ENCODE measurements at places on chromosomes 1 and 21.

- no peak for DNase-seq
Measured at GRCh38 chr1:182674346-182675246, 9.8 kb downstream of the RGS8 start.

- no peak for DNase-seq
Measured at GRCh38 chr1:117346206-117346928, 20.9 kb upstream of the MAN1A2 start.

DNA sequence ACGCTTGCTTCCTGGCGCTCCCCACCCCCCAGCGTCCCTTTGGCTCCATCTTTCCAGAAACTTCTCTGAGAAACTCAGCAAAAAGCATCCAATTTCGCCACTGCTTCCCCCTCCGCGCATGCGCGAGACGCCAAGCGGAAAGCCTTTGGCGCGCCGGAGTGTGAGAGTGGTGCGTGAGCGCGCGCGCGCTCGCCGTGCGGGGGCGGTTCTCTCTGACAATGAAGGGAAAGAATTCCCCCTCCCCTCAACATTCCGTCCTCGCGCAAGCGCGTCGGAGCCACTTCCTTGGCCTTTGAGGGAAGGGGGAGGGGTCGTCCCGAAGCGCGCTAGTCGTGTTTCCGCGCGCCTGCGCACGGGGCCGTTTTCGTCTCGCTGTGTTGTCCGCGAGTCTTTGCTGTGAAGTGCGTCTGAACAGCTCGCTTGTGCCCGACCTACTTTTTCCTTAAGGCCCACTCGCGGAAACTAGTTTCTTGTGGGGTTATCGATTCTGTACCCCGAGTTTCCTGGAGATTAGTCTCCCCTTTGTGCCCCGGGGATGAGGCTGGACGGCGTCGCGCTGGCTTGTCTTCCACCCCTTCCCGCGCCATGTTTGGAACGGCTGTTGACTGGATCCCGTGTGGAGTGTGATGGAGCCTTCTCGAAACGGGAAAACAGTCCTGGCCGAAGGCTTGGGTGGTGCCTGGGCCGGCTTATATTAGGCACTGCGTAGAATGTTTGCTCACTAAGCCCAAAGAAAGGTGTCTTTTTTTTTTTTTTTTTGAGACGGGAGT, 11.6 kb upstream of the SPEN start:
- DNase-seq, result peak; percentile 99

DNA sequence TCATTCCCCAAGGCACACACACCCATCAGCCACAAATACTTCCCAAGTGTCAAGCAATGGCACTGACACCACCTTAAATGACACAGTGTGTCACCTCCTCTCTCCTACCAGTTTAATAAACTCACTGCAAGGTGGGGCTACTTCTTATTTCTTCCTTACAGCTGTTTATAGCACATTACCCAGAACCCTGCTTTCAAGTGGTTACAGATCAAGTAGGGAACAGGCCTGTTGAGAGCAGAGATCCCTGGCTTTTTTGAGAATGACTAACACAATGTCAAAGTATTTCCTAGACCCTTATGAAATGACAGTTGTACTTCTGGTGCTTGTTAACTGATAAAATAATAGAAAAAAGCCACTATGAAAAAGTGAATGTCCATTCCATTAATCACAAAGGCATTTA, 19.8 kb downstream of the ZBTB17 start:
- DNase-seq, result no peak

DNA sequence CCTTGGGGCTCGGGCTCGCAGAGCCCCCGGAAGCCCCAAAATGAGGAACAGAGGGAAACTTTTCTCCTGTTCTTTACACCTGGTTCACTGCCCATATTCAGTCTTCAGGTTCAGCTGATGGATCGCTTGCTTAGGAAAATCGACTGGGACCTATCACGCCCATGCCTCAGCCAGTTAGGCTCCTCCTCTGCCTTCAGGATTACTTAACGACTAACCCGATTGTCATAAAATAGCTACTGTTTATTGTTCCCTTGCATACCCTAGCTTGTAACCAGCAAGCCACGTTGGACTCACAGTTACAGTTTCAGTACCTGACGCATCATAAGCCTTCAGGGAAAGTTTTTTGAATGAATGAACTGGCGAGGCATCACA, 692 bp downstream of the TARDBP start:
- no peak for DNase-seq

DNA sequence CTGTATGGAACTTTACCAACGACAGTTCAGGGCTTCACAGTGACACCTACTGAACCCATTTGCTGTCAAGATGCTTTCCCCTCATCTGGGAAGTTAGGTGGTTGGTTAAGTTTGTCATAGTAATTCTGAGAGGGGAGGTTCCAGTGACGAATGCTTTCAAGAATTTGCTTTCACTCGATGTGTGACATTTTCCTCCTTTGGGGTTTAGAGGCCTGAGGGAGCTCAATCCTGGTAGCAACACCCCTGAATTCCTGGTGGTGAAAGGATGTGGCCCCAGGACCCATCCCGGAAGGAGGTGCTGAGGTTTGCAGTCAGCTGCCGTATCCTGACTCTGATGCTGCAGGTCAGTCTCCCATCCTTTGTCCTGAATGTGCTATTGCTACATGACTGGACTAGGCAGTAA, 2.8 kb downstream of the PIGV start:
- DNase-seq, result no peak

- DNase-seq, result peak; percentile 68
Measured at GRCh38 chr1:108016451-108016920, 51.5 kb upstream of the VAV3 start.

DNA sequence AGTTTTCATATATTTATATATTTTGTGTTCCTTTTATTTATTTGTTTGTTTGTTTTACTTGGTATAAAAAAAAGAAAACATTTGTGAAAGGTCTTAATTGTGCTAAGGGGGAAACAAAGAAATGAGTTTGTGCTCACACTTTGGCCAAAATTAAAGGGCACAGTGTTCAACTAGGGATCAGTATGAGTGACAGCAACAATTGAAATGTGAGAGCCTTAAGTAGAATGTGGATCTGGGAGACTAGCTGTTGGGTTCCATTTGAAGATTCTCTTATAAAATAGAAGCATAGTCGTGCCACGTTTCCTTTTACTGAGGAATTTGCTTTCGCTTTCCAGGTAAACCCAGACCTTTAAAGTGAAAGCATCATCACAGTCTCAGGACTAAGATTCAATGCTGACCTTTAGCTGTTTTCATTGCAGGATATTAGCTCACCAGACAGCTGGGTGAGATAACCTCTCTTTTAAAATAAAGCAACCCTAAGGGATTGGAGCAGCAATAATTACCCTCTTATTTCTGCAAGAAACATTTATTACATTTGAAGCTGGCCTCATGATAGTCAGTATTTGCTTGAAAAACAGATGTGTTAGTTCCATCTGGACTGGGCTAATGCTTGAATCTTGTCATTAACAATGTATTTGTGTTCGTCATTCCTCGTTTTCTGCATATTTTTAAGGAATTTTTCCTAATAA, 37.1 kb upstream of the CD55 start:
- no peak for DNase-seq

DNA sequence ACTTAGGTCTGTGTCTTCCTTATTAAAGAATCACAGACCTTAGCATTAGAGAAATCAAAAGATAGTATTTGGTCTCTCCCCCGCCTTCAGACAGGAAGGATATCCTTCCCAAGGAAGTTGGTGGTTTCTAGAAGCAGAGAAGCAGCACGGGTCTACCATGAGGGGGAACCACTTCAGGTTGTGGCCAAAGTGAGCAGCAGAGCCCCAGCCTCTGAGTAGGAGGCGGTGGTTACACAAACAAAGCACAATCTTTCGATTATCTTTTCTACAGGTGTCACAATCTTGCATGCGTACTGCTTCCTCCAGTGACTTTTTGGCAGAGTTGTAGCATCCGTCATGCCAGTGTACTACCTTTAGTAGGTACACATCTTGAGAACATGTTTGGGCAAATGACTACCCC, 8.8 kb downstream of the PGLYRP4 start:
- no peak for DNase-seq

- DNase-seq, result no peak
Measured at GRCh38 chr1:206794294-206794908, 22.1 kb upstream of the IL10 start.

- DNase-seq, result no peak
Measured at GRCh38 chr1:5936126-5936525, 56.1 kb downstream of the NPHP4 start.

- DNase-seq, result no peak
Measured at GRCh38 chr1:9421533-9421873, 117.8 kb upstream of the SLC25A33 start.

GRCh38 chr1:7928247-7928646, 12.4 kb downstream of the TNFRSF9 start:
- no peak for DNase-seq

GRCh38 chr1:109201123-109201703, 12.5 kb upstream of the SARS1 start:
- DNase-seq, result no peak

- no peak for DNase-seq
Measured at GRCh38 chr1:240190881-240191401, 99.3 kb downstream of the FMN2 start.

DNA sequence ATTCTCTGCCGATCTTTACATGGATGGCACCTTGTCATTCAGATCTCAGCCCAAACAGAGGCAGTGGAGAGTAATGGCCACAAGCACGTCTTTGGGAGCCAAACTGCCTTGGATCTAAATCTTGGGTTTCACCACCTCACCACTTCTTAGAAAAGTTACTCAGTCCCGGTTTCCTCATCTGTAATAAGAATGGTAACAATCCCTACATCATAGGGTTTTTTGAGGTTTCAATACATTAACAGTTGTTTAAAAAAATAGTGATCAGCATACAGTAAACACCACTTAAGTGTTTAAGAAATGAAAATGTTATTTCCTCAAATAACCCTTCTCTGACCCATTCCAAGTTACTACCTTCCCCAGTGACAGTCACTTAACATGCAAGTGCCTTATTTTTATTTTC, 38.5 kb upstream of the KCNA3 start:
- DNase-seq, result no peak

GRCh38 chr21:37936010-37936785, 19.9 kb upstream of the KCNJ6 start:
- no peak for DNase-seq

- DNase-seq, result no peak
Measured at GRCh38 chr1:223087291-223088255, 55.5 kb downstream of the TLR5 start.

- no peak for DNase-seq
Measured at GRCh38 chr1:26452459-26453183, 19.6 kb upstream of the HMGN2 start.

- no peak for DNase-seq
Measured at GRCh38 chr1:178451529-178451928, 45.2 kb downstream of the CLEC20A start.

DNA sequence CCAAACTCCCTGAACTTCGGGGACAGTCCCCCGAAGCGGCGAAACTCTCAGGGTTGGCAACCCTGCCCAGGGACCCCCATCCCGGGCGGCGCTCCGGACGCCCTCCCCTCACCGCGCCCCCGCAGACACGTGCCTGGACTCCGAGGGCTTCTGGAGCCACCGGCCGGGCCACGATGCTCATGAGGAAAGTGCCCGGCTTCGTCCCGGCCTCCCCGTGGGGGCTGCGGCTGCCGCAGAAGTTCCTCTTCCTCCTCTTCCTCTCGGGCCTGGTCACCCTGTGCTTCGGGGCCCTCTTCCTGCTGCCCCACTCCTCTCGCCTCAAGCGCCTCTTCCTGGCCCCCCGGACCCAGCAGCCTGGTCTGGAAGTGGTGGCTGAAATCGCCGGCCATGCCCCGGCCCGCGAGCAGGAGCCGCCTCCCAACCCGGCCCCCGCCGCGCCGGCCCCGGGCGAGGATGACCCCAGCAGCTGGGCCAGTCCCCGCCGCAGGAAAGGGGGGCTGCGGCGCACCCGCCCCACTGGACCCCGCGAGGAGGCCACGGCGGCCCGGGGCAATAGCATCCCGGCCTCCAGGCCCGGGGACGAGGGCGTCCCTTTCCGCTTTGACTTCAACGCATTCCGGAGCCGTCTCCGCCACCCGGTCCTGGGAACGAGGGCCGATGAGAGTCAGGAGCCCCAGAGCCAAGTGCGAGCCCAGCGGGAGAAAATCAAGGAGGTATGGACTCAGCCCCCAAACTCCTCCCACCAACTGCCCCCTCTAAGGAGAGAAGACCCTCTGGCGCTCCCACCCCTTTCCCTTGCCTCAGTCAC, 1.2 kb downstream of the MAN1C1 start:
- DNase-seq, result no peak

DNA sequence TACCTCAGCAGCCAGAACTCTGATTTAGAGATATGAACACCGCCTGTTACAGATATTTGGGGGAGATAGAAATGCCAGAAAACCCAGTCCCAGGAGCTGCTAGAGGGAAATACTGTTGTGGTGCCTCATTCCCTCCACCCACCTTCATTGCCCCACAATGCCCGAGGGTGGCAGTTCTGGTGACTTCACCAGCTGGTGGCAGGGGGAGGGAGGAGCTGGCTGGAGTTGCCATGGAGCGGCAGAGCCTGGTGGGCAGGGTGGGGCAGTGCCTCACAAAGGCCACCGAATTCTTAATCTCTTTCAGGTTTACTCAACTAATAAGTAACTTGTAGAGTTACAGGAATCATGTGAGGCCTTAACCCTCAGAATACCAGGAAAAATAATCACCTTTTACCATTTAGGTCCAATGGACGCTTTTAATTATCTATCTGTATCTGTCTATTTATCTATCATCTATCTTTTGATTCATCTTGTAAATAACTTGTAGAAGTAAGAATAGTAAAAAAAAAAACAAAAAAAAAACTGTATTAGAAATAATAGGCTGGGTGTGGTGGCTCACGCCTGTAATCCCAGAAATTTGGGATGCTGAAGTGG, 11.7 kb upstream of the S100A11 start:
- no peak for DNase-seq

DNA sequence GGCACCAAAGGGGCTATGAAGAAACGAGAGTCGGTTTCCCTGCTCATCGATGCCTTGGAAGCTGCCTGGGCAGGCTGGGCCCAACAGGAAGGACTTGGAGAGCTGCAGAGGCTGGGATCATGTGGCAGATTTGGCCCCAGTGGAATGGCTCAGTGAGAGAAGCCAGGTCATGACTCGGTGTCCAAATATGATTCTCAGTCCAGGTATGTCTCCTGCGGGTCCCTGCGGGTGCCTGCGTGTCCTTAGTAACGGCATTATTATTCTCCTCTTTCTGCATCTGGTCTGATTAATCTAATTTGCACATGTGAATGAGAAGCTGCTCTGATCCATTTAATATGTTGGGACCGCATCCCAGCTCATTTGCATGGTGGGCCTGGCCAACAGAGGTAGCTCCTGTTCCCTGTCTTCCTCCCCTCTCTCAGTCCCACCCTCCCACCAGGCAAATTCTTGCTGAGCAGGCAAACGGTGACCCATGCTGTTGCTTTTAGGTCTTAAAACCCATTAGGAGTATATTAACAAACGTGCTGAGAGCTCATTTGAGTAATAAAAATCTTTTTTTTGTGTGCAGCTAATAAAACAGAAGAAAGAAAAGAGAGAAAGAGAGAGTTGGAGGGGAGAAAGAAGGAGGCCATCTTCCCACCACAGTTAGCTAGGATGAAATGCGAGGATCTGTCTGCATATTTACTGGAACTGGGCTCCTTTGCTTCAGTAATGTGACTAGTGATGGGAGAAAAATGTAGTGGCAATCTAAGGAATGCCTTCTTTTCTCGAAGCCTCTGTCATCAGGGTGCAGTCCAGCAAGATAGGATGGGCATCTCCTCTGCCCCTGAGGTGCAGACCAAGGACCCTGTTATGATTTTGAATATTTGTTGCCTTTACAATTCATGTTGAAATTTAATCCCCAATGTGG, 133.5 kb downstream of the HMGB4 start:
- no peak for DNase-seq

GRCh38 chr1:200028586-200029034, 1.1 kb downstream of the NR5A2 start:
- DNase-seq, result no peak

- no peak for DNase-seq
Measured at GRCh38 chr1:147756341-147756740, 4.1 kb downstream of the GJA5 start.

Measured in GDM1 (cell line).